SJCRH30 (cell line): ENCODE measurements at places on chromosomes 4 and X. TPM values are rescaled to one million over a fixed set of nuclear protein-coding genes. Genes with fewer than 3 reads are reported as not detected.

The AFM gene
- not detected in 2 replicates for total RNA-seq

The NCAPG gene
- 122 and 123 TPM in 2 replicates for total RNA-seq

The MAGED4 gene
- 28.6 and 34.5 TPM in 2 replicates for total RNA-seq

The LAMTOR3 gene
- 36.1 and 37.9 TPM in 2 replicates for total RNA-seq

The MAGEA2 gene
- total RNA-seq = 0.83 TPM in 1 of 2 replicates, not detected in the other

GRCh38 chrX:47649781-47650163, 591 bp downstream of the ELK1 start:
- no peak for DNase-seq

- DNase-seq = no peak
Measured at GRCh38 chr4:177968817-177969442, 526.7 kb upstream of the AGA start.

GRCh38 chr4:54683616-54684346, 26.0 kb downstream of the KIT start:
- peak; percentile 55 for DNase-seq

- DNase-seq = no peak
Measured at GRCh38 chr4:22969287-22969896, 276.7 kb downstream of the GBA3 start.

DNA sequence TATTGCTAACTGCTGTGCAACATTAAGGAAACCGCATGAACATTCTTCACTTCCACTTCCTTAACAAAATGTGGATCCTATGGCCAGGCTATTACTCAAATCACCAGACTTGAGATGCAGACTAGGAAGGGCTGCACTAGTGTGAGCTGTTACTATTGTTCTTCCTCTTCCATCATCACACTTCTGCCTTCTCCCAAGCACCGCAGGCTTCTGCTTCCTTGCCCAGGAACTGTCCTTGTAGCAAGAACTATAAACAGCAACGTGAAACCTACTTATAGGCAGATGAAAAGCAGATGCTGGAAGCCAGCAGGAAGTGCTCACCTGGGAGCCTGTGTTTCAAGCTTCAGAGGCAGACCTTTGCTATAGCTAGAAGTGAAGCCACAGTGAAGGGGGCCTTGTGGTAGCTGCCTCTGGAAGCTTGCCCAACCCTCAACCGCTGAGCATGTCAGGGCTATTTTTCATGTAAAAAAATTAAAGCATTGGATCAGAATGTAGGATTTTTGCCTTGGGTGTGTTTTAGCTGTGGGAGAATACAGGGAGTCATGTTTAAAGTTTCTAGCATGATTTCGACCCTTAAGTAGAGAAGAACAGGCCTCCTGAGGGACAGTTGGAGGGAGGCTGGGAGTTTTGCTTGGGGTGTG, 43.9 kb downstream of the CLNK start:
- DNase-seq = no peak

GRCh38 chr4:104728380-104729122, 233.9 kb upstream of the CXXC4 start:
- DNase-seq = no peak

- no peak for DNase-seq
Measured at GRCh38 chr4:121791481-121791880, 9.6 kb upstream of the EXOSC9 start.
